ENCODE measurements at places on chromosomes 1 and 21.

DNA sequence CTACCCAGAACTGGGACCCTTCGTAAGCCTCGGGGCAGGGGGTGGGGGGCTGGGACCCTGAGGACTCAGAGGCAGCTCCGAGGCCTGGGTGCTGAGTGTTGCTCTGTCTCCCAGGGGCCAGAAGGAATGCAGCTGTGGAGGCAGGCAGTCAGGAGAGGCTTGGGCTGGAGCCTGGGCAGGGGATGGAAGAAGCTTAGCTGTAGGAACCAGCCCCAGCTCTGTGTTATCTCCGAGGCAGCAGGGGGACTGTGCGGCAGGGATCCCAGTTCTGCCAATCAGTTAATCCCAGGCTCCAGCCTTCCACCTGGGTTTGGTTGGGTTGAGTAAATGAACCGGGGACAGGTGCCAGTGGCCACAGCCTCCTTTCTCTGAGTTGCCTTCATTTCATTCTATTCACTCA is 8.2 kb upstream of the GRIK3 start:
- DNase-seq: no peak

GRCh38 chr1:2295526-2295925 is 67.4 kb downstream of the SKI start:
- DNase-seq: no peak

GRCh38 chr1:244400974-244401373 is 50.7 kb downstream of the ADSS2 start:
- DNase-seq: no peak

DNA sequence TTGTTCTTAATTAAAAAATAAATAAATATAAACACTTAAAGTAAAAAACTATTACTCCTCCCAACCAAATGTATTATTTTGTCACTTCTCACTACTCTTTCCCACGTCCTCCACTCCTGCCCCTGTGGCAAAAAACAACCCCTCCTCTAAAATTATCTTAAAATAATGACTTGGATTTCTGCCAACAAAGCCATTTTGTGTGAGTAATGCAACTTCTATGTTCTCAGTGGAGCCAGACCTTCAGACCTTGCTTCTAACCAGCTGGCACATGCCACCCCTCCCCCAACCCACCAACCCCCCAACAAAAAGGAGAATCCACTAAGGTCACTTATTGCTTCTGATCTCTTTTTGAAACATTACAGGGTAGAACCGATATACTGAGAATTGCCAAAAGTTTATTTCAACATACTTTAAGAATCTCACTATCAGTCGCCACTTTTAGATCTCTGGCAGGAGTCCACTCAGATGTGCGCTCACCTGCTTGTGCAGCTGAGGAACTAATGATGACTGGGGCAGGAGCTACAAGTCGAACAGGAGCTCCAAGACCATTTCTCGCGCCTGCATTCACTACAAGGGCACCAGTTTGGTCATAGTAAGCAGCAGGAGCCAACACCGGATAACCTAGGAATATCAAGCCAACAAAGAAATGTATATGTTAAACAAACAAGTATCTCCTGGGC is 58.3 kb upstream of the SDC3 start:
- no peak for DNase-seq

All from T-helper 9 cell (primary cell).